Activated CD8-positive, alpha-beta memory T cell treated with anti-CD3 and anti-CD28 coated beads for 24 hours (primary cell): ENCODE measurements at places on chromosomes 7 and 10.

- no peak for DNase-seq
These were observed 69.5 kb upstream of the PITRM1 start for GRCh38 chr10:3241967-3242650.

GRCh38 chr10:100157156-100157555 lies 28.7 kb downstream of the ERLIN1 start:
- no peak for DNase-seq

DNA sequence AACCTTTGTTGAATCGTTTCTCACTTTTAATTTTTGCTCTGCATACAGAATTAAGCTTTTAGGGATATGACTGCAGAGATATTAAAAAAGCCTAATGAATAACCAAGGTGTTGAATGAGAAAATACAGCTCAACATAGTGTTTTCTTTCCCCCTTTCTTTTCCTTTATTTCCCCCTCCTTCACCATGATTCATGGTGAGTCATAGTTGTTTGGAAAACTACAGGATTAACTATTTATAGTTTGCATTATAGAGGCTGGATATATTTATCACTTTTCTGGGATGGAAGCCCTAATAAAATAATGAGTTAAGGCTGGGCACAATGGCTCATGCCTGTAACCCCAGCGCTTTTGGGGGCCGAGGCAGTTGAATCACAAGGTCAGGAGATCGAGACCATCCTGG lies 115.0 kb downstream of the DNAJB9 start:
- no peak for DNase-seq

DNA sequence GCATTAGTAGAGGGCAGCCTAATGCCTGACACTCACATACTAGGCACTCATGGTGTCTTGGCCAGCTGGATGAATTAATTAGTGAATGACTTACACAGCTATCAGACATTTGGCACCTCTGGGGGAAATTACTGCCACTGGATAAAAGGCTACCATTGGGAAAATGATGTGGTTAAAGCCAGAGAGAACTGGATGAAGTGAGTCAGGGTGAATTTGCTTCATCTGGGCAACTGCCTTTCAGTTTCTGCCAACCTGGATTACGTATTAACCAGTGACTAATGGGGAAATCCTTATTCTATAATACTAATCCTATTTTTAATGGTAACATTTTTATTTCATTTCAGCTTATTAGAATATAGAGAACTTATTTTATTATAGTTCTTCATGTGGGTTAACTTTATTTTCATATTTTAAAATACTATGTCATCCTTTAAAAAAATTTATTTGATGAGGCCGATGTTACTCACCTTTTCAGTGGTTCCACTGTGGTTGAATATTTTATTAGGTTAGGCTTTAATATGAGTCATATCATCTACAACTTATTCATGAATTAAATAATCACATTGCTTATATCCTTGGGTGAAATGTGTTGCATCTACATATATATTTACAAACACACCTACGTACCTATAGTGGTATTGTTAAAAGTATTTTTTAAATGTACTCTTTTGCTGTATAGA lies 85.6 kb upstream of the CAPZA2 start:
- DNase-seq: no peak
